ENCODE measurements at places on chromosomes 5 and 9. TPM values are rescaled to one million over a fixed set of nuclear protein-coding genes. Genes with fewer than 3 reads are reported as not detected.

SCGB3A2 gene
- total RNA-seq = not detected

SLCO4C1 gene
- total RNA-seq = 0.03 TPM

GRCh38 chr9:32584784-32585183 lies 11.8 kb upstream of the NDUFB6 start:
- DNase-seq = no peak

CLPTM1L gene
- total RNA-seq = 278 TPM

DNA sequence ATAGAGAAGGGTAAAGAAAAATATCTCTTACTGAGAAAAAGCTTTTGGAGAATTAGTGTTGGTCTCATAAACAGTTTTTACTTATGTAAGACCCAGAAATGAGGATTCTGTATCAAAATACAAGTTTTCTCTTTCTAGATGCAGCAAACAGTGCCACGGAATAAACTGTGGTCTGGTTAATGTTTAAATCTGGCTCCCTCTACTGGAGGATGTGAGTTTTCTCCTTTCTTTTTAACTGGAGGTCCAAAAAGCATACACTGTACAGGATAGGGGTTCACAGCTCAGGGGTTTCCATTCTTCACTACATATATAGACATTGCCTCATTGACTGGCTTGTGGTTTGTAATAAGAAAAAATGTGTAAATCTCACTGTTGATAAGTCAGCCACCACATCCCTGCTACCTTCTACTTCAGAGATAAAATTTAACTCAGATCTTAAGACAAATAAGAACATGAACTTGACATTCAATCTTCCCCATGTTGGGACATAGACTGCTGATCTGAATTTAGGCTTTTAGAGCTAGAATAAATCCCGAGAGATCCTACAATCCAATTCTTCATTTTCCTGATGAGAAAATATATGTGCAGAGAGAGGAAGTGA lies 98.9 kb downstream of the CFAP95 start:
- peak; percentile 38 for DNase-seq

DNA sequence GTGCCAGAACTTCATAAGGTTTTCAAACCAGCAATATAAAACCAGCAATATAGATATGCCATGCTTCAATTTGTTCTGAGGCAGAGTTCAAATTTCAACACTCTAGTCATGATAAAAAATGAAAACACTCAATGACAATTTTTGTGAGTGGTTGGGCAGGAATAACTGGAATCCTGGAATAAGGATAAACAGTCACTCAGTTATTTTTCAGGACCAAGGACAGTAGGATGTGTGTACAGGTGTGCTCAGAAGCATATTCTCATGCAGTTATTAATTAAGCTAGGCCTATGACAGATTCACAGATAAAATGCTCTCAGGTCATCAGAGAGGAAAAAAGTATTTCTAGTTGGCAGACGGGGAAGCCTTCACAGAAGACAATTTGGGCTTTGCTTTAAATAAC lies 117.3 kb upstream of the PPP2R2B start:
- DNase-seq = no peak

GRCh38 chr9:135326141-135326540 lies 153.4 kb upstream of the PPP1R26 start:
- DNase-seq = no peak

DNA sequence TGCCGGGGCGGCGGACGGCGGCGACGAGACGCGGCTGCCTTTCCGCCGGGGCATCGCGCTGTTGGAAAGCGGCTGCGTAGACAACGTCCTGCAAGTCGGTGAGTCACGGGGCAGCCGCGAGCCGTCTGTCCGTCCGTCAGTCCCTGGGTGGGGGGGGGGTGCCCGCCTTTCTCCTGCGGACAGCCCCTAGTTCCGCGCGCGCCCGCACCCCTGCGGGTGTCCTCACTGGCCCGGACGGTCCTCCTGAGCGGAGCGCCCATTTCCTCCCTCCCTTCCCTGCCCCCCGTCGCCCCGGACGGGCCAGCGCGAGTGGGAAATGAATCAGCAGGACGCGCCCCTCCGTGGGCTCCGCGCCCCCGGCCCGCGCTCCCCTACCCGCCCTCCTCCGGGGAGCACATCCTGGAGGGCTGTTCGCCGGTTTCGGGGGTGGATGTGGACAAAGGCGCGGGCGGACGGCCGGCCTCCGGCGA lies 828 bp downstream of the ZSWIM6 start:
- DNase-seq = no peak

DNA sequence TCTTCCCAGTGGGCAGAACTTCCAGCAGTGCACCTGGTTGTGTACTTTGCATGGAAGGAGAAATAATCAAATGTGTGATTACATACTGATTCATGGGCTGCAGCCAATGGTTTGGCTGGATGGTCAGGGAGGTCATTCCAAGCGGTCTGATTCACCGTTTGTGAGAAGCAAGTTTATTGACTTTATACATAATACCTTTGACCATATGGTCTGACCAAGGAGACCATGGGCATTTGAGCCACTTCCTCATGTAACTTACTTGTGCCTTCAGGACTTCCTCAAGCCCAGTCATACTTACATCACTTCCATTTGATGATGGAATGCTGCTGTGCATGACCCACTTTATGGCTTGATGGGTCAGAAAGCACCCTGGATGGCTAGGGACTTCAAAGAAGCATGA lies 41.1 kb downstream of the DAP start:
- no peak for DNase-seq

PCDHGA11 gene
- 0.52 TPM for total RNA-seq

GRCh38 chr5:78614816-78615215 lies 33.8 kb downstream of the LHFPL2 start:
- no peak for DNase-seq

GRCh38 chr5:96275051-96275450 lies 158.0 kb downstream of the PCSK1 start:
- no peak for DNase-seq

GRCh38 chr5:143041461-143041860 lies 271.3 kb downstream of the ARHGAP26 start:
- DNase-seq = no peak

DNA sequence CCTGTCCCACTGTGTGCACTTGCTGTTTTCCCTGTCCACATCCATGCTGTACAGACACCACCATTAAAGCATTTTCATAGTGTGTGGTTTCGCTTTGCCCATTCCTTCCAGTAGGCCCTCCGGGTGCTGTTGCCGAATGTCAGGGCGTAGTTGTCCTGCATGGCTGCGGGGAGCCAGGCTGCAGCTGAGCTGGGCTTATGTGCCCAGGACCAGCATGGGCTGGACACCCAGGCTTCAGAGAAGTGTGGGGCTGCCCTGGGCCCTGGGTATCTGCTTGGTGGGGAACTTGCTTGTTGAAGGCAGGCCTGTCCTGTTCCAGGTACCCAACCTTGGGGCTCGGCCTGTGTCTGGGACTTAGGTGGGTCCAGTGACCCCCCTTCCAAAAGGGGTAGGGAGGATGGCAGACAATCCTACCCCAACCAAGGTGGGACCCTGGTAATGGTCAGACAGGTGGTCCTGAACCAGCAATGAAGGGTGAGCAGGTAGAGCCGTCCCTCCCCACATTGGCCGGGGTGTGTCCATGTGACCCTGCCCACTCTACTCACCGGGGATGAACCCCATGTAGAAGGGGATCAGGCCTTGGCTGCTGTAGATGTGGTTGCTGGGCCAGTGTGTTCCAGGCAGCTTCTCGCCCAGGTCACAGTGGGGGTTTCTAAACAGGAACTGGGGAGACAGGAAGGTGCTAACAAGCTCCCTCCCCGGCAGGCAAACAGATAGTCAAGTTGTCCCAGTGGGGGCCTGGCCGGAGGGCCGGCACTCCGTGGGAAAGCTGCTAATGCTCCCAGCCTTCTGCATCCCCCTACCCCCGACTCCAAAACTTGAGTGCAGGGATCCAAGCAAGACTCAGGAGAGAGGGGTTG lies 2.8 kb downstream of the TUBB4B start:
- no peak for DNase-seq

- DNase-seq = no peak
These were observed 206.7 kb downstream of the ARRDC3 start for GRCh38 chr5:91176288-91177016.

DNA sequence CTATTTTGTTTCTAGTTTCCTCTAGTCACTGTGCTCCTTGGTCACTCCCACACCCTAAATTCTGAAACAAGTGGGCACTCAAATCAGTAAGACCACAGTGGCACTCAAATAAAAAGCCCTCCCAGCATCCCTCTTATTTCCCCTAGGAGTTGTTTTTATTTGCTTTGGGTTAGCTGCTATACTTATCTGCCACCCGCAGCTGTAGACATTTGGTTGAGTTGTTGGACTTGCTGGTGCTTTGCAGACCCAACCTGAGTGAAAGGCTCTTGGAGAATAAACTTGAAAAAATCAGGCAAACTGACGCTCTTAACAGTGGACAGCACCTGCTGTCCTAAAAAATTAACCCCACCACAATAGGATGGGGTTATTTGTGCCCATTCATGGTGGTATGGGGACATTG lies 203.0 kb downstream of the SPATA31A6 start:
- no peak for DNase-seq

DNA sequence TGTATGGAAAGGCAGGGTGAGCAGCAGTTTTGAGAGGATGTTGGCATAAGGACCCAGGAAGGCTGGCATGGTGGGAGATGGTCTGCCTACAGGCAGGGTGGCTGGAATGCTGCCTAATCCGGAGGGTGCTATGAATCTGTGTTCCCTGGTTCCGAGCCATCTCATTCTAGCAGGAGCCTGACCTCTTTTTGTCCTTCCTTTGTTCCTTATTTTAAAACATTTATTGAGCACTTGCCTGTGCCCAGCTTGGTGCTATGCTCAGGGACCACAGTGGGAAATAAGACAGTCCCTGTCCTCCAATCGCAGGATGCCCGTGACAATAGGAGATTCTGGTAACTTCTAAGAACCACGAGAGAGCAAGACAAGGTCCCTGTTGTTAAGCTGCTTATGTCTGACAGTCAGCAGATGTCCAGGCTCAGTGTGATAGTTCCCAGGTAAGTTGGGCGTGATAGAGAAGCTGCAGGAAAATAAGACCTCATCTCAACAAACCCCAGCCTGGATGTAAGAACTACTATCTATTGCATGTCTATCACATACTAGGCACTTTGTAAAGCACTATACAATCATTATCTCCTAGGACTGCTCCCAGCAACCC lies 9.1 kb upstream of the ZBTB34 start:
- DNase-seq = no peak

DNA sequence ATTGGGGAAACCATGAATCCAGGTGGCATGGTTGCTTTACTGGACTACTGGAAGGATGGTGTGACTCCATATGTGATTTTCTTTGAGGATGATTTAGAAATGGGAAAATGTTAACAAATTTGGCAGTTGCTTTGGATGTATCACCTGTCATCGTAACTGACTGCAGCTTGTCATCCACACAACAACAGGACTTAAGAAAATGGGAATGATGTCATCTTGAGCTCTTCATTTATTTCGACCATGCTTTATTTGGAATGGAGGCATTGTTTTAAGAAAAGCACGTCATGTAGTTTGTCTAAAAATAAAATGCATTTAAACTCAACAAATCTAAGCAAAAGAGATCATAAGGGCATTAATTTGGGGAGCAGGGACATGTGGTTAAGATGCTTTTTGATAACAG lies 265.0 kb downstream of the GOLPH3 start:
- no peak for DNase-seq

DNA sequence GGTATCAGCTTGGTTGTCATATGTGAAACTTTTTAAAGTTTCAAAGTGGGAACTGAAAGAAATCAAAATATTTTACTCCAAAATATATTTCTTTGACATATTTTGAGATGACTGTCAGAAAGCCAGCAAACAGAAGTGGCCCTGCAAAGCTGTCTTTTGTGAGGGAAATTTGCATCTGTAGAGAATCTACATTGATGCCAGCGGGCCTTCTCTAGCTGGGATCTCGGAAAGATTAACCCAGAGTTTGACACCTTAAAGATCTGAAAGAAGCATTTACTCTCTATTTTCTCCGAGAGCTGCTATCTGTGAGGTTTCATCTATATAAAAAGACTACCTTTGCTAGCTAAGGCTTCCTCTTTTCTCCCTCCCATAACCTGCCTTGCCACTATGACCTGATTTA lies 303.6 kb downstream of the FBXL17 start:
- no peak for DNase-seq

UNC13B gene
- total RNA-seq = 7.2 TPM

CD74 gene
- not detected for total RNA-seq

MYMK gene
- not detected for total RNA-seq

DNA sequence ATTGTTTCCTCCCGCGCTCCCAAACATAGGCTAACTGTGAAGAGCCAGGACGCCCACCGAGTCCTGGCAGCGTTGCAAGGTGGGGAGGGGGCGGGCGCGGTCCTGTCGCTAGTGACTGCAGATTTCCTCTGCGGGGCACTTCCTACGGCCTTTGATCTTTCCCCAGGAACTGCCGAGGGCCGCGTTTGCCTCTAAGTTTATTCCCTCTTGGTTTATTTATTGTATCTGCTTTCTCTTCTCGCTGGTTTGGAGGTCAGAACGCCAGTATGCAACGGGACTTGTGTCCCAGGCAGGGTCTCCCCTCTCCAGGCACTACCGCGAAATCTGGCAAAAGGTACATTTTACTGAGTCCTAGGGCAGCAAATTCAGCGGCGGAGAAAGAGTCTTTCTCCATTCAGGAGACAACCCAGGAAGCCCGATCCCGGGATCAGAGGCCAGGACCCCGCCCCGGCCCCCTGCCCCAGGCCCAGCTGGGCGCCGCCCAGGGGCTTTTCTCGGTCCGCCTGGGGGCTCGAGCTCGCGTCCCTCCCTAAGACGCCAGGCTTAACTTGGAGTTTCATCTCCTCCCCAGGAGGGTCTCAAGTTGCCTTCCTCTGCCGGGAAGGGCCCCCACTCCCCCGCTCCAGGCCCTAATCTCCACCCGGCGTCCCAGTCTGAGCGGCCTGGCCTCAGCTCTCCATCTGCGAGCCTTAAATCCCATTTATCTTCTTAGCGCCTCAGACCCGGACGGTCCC lies 884 bp upstream of the EGFLAM start:
- no peak for DNase-seq

DNA sequence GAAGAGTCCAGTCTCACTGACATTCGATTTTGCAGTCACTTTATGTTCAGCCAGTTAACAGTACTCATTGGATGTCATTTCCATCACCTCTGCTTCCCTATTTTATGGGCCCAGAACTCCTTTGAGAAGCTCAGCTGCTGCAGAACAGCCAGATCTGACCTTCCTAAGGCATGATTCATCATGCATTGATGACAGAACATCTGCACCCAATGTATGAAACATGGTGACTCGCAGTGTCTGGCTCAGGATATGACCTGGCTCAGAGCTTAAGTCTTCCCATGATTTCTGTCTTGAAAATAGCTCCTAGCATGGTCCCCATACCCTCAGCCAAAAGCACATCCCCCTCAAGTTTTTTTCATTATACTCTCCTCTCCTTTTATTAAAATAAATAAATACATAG lies 92.6 kb upstream of the TRIM32 start:
- DNase-seq = peak; percentile 11

DNA sequence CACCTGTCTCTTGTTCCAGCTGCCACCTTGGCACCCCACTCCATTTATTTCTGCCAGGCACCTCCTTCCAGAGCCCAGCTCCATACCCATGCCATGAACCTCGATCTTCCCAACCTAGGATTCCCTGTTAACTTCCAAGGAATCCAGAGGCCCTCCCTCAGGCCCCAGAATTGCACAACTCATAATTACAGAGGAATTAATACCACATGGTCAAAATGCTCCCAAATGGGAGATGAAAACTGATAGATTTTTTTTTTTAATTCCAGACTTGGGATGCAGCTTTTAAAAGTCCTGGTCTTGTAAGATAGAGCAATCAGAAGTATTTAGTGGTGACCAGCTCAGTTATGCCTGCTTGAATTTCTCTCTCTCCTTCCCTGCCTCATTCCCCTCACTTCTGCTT lies 96.2 kb upstream of the CCDC112 start:
- DNase-seq = no peak

STK32A gene
- total RNA-seq = 0.32 TPM

Data from NCI-H460 (cell line).